CD4-positive, alpha-beta T cell treated with Interleukin-6 at 100 ng/mL for 8 hours (primary cell): ENCODE measurements at places on chromosomes 16 and 17.

DNA sequence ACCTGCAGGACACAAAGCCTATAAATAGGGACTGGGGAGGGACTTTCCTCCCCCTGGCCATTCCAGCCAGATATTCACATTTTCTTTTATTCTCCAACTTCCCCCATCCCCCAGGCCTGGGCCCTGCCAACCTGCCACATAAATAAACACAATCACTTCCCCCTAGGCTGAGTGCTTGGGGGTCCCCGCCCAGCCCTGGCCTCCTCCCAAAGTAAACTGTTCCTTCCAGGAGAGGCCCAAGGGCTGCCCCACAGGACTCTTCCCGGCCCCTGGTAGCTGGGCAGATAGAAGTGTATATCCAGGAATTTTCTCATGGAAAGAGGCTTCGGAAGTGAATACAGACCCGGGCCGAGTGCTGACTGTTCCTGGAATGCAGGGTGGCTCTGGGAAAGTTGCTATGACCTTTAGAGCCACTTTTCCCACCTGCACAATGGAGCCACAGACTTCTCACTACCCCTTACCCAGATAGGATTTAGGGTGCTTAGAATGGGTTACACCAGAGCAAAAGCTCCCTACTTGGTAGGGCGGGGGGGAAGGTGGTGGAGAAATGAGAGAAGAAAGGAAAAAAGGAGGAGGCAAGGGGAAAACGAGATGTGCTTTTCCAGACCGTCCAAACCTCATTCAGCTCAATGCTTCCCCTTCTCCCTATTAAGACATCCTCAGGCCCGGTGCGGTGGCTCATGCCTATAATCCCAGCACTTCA, 8.5 kb downstream of the CSF3 start:
- no peak for DNase-seq

DNA sequence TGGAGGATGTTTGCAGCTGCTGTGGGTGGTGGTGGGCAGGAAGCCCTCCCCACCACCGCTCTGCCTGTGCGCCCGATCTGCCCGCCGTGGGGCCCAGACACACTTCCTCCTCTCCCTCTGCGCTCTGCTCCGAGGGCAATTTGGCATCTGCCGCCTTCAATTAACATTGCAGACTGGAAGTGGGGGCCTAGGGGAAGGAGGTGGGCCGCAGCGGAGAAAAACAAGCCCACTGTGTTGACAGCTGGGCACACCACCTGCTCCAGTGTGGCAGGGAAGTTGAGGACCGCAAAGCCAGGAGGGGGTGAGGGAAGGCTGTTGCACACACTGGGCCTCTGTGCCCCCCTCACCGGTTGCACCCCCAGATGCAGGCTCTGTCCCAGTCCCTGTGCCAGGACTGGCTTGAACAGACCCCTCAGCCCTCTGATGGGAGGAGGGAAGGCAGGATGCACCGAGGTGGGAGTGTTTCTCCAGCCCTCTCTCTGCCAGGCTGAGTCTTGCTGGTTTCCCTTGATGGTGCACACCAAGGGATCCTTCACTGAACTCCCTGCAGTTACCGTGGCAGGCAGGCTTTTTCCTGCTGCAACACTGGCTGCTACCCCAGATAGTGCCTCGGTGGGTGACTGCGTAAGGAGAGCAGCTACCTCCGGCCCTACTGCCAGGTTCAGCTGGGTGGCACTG, 72.8 kb upstream of the MED9 start:
- DNase-seq = peak; percentile 71

- no peak for DNase-seq
Observed at GRCh38 chr17:66312912-66313311, 10.5 kb downstream of the PRKCA start.

- no peak for DNase-seq
Observed at GRCh38 chr16:1769402-1770300, 1.7 kb downstream of the NME3 start.

DNA sequence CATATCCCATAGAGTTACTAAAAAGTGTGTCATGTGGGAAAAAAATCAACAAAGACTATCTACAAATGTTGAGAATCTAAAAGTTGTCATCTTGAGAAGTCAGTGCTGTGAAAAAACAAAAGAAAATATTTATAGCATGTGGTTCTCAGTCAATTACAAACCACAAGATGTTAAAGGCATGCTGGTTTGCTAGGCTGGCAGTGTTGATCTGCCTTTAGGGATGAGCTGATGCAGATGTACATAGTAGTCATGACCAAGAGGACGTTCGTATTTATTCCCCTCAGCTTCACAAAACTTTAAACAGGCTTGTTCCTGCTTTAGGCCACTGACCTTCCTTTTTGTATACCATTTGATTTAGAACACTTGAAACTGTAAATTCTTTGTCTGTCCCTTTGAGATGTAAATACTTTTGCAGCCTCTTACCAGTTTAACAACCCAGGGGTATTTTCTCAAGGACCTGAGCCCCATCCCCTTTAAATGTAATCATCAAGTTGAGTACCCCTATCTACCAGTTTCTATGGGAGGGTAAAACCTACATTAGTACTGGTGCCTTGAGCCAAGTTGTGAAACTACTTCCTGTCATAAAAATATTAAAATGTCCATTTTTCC, 446.6 kb downstream of the KCNJ18 start:
- no peak for DNase-seq

GRCh38 chr17:83086199-83086880, 6.9 kb downstream of the METRNL start:
- no peak for DNase-seq

- no peak for DNase-seq
Observed at GRCh38 chr16:22813948-22814710, at the start of gene HS3ST2. Gene HS3ST2, plus strand, starts transcription at chr16:22814162. Its CDS starts 449 bp downstream, at chr16:22814611.

DNA sequence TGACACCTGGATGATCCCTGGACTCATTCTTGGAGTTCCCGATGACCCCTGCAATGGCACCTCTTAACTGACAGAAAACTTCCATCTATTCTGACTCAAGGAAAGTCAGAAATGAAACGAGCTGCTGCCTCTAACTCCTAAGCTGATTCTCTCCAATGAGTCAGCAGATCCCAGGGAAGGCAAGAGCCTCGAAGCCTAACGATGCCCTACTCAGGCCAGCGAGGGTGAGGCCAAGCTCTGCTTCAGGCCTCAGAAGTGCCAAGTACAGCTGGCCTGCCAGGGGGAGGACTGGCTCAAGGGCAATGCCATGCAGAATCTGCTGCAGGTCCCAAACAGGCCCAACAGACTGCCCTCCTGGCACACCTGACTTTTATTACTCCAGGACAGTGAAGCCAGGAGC, 36.3 kb downstream of the PLXDC1 start:
- no peak for DNase-seq

GRCh38 chr16:5523829-5524228, 426.2 kb upstream of the EEF2KMT start:
- DNase-seq = no peak

DNA sequence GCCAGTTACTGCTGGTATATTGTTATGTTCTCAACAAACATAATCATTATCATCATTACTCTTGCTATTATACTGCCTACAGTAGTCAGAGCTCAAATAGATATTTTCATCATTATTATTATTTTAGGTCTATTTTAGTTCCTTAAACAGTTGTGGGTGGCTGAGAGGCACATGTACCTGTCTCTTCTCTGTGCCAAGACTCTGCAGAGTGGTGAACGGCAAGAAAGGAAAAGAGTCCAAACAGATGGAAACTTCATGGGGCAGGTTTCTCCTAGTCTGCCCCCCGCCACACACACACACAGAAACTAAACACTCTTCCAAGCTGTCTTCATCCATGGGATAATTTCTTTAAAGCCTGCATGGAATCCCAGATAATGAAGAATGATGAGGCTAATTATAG, 77.7 kb upstream of the CLEC3A start:
- DNase-seq = no peak

- no peak for DNase-seq
Observed at GRCh38 chr17:75078284-75079022, 9.3 kb upstream of the SLC16A5 start.

DNA sequence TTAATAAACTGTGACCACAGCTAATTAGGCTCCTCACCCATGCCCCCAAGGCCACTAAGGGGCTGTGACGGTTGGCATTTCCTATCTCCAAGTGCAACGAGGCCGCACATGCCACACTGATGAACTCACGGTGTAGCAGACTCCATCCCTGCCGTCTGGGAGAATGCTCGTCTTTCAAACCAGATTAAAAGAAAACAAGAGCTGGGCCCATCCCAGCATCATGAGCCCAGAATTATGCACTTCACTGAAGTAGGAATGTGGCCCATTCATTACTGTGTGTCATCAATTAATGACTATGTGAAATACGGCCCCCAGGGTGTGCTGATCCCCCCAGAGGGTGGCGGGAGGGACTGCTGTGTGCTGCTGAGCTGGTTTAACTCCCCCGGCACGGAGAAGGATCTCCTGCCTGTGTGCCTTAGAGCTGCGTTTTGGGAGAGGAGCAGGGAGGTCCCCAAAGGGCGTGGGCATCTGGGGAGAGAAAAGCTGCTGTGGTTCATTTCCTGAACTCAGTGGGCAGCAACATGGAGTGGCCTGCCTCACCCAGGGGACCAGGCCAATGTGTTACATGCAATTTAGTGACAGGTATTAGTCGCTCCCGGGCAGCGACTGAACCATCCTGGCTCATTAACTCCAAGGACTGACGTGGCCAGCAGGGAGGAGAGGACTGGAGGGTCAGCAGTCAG, 194.5 kb downstream of the FOXL1 start:
- DNase-seq = no peak

GRCh38 chr17:81056312-81056711, 21.4 kb downstream of the BAIAP2 start:
- DNase-seq = no peak

- no peak for DNase-seq
Observed at GRCh38 chr17:31435581-31435980, 44.1 kb downstream of the RAB11FIP4 start.

- no peak for DNase-seq
Observed at GRCh38 chr17:21149621-21150020, 22.9 kb downstream of the DHRS7B start.

GRCh38 chr17:49498029-49498615, 3.0 kb downstream of the NGFR start:
- no peak for DNase-seq

DNA sequence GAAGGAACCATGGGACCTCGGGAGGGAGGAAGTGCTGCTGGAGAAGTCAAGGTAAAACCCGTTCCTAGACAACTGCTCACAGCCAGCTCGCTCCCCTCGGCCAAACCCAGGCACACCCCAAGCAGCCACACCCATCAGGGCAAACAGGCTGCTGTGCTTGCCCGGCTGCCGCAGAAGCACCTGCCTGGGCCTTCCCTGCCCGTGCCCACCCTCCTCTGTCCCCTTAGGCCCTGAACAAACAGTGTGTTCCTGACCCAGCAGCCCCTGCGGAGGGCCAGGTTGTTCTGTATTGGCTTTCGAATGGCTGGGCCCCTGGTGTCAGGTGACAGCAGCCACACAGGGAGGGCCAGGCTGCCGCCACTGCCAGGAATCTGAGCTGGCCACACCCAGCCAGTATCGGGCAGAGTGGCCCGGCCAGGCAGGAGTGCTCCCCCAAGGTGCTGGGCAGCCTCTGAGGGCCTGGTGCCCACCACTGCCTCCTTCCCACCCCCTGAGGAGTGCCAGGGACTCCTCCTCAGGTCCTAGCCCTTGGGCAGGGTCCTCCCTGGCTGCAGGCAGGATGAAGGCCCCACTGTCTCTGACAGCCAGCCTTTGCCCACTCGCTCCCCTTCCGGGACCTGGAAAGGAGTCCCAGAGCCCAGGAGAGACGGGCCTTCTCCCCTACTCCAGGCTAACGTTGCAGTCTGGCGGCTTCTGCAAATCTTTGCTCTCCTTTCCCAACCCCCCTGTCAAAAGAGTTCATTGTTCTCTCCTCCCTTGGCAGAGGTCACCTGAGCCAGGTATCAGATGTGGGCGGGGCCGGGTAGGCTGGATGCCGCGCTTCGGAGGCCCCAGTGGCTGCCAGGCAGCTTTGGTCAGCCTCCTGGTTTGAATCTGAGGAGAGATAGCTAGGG, 24.0 kb downstream of the LLGL2 start:
- DNase-seq = no peak
